ENCODE measurements at places on chromosomes 1 and 21.

GRCh38 chr1:189775343-189775742 is 702.3 kb downstream of the BRINP3 start:
- DNase-seq, result no peak

- peak; percentile 25 for DNase-seq
These were observed 173.7 kb downstream of the KCNJ6 start for GRCh38 chr21:37742532-37742931.

GRCh38 chr1:152343006-152343405 is 16.8 kb downstream of the FLG2 start:
- no peak for DNase-seq

- DNase-seq, result no peak
These were observed 40.8 kb upstream of the LRRC3 start for GRCh38 chr21:44414291-44415072.

DNA sequence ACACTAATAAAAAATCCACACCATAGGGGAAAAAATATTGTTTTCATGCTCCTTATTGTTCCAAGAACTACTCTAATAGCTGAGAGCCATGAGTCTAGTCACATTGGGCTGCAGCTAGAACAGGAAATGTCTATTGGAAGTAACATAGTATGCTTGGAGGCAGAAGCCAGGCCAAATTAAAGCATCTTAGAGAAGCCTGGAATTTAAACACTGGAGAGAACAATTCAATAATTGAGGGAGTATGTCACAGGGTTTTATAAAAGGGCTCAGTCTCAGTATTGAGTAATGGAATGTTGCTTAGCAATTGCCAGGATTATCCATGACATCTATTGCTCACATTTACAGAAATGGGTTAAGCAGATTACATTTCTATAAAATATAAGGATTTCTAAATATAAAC is 471.3 kb downstream of the LMO4 start:
- DNase-seq, result no peak

Measured in NCI-H1092 (cell line).